Stimulated activated CD4-positive, alpha-beta T cell treated with anti-CD3 and anti-CD28 coated beads, TNF-alpha, amount 100 ng/mL, for 24 hours (primary cell): ENCODE measurements at places on chromosomes 4 and X.
A peak's percentile ranks its signal among the peaks of the same experiment; 100 is the strongest.

DNA sequence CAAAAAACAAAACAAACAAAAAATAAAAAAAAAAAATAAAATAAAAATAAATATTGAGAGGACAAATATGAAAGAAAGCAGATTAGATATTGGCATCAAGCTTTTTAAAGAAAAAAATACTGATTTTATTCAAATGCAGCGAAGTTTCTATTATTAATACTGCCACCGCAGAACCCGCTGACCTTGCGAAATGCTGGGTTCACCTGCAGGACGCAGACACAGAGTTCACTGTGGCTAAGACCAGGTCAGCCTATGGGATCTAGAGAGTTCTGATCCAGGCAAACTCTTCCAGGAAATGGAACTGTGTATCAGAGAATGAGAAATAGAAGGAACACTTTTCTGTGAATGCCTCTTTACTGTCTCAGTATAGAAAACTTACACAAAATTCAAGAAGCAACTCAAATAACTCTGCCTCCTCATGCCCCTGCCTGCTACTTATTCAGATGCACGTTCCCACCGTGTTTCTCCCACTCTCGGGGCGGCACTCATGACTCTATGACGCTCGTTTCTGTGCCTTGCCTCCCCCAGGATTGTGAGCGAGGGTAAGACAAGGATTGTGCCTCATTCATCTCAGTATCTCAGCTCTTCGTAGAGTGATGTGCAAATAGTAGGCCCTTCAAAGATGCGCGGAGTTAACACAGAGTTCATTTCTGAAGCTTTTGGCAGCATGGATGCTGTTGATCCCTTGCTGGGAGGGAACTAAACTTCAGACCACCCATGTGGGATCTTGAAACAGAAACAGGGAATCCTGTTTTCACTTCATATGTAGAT is 44.1 kb upstream of the TLR3 start:
- no peak for DNase-seq

- peak; percentile 86 for DNase-seq
Observed at GRCh38 chr4:25233737-25234389, at the start of gene PI4K2B. PI4K2B (plus strand) TSS chr4:25234033; CDS start chr4:25234164, 131 bp downstream.

DNA sequence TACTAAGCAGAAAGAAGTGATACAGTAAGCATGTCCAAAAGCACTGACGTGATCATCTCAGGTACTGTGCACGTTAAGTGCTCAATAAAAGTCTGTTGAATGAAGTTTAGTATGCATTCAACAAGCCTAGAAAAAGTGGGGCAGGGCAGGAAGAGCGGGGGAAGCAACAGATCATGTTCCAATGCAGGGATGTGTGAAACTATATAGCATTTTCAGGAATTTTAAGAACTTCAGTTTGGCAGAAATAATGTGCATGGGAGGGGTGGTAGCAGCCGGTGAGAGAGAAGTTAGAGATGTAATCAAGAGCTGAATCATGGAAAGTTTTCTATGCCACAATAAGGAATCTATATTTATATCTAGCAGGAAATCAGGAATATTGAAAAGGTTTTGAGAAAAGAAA is 19.2 kb upstream of the CCNA2 start:
- no peak for DNase-seq

DNA sequence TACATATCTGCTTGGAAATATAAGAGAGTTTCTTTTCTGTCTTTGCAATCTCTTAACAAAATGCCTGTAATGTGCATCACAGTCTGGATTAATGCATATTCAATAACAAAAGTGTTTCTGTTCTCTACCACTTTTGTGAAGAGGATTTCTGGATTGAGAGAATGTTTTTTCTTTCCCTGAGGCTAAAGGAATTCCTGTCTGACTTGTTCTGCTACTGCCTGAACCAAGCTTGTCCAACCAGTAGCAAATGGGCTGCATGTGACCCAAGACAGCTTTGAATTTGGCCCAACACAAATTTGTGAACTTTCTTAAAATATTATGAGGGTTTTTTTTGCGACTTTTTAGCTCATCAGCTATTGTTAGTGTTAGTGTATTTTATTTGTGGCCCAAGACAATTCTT is 1133.9 kb downstream of the SH3BGRL start:
- DNase-seq = no peak

- no peak for DNase-seq
Observed at GRCh38 chrX:112670977-112671376, 8.8 kb downstream of the LHFPL1 start.

DNA sequence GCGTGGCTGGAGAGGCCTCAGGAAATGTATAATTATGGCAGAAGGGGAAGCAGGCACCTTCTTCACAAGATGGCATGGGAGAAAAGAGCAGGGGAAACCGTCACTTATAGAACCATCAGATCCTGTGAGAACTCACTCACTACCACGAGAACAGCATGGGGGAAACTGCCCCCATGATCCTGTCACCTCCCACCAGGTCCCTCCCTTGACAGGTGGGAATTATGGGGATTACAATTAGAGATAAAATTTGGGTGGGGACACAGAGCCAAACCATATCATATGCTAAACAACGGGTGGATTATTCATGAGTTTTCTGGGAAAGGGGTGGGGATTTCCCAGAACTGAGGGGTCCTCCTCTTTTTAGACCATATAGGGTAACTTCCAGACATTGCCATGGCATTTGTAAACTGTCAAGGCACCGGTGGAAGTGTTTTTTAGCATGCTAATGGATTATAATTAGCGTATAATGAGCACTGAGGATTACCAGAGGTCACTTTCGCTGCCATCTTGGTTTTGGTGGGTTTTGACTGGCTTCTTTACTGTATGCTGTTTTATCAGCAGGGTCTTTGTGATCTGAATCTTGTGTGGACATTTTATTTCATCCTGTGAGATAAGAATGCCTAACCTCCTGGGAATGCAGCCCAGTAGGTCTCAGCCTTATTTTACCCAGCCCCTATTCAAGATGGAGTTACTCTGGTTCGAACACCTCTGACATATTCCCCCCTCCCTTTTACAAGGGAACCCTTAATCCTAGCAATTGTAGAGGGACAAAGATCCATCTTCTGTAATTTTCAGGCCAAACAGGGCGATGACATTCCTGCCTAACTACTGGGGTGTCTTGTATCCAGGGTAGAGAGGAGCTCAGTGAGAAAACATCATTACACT is 27.6 kb upstream of the ZNF81 start:
- no peak for DNase-seq
